ENCODE measurements at places on chromosomes 4 and X.

- DNase-seq, result no peak
Measured at GRCh38 chr4:104969394-104970082, 177.1 kb upstream of the TET2 start.

DNA sequence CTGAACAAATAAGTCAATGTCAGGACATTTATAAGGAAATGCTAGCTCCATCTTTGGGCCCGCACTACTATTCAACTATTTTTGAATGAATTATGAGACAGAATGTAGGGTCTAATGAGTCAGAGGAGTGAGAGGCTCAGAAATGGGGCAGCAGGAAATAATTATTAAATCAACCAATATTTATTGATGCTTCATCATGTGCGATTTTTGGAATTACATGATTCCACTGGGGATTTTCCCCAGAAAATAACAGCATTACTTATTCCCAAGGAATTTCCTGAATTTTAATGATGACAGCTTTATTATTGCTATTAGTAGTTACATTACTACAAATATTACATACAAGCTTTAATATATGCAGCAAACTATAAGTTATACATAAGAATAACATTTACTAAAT lies 49.3 kb upstream of the PHF8 start:
- DNase-seq, result no peak

- DNase-seq, result no peak
Measured at GRCh38 chr4:32775049-32775448, 2054.9 kb downstream of the PCDH7 start.

- DNase-seq, result no peak
Measured at GRCh38 chrX:38277136-38277535, 50.2 kb downstream of the RPGR start.

DNA sequence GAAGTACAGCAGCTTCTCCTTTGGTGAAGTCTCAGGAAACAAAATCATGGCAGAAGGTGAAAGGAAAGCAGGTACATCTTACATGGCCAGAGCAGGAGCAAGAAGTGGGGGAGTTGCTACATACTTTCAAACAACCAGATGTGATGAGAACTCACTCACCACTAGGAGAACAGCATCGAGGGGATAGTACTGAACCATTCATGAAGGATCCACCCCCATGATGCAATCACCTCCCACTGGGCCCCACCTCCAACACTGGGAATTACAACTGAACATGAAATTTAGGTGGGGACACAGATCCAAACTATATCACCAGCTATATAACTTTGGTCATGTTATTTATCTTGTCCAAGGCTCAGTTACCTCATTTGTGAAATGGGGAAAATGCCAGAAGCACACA lies 159.4 kb downstream of the OPHN1 start:
- no peak for DNase-seq

- no peak for DNase-seq
Measured at GRCh38 chr4:7021930-7022664, 21.1 kb upstream of the TADA2B start.

GRCh38 chrX:145524931-145525330 lies 277.6 kb downstream of the SPANXN1 start:
- DNase-seq, result no peak
